ENCODE measurements at places on chromosomes 12 and 14.

GRCh38 chr12:57834086-57834876, 12.2 kb downstream of the CTDSP2 start:
- no peak for DNase-seq

DNA sequence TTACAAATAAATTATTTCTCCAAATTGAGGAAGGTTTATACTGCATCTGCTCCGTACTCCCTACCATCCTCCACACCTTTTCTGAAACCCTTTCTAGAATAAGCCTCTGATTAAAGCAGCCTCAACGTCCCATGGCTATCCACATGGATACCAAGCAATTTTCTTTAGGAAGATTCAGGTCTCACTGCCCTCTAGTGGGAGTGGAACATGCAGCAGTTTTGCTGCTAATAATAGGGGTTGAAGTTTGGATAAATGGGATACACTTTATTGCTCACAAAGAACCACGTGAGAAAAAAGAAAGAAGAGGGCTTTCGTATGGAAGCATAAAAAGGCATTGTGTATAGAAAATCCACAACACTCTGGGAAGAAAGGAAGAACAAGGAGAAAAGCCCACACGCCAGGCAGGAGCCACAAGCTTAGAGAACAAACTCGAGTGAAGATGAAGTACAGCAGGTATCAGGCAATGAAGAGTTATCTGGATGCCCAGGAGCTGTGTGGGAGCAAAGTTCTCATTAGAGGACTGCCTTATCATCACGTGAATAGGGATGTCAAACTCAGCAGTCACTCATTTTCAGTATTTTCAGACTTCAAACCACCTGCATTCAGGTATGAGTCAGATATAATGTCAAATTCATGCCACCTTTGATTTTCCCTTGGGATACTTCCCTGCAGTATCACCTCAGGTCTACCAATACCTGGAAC, 45.8 kb downstream of the CCER1 start:
- DNase-seq = peak; percentile 17

DNA sequence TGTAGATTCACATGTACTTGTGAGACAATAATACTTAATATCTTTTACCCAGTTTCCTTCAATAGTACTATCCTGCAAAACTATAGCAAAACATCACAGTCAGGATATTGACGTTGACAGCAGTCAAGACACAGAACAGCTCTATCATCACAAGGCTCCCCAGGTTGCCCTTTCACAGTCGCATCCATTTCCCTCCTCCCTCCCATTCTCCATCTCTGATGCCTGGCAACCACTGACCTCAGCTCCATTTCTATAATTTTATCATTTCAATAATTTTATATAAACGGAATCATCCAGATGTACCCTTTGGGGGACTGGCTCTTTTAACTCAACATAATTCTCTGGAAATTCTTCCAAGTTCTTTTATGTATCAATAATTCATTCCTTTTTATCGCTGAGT, 81.5 kb downstream of the PLXNC1 start:
- DNase-seq = no peak

DNA sequence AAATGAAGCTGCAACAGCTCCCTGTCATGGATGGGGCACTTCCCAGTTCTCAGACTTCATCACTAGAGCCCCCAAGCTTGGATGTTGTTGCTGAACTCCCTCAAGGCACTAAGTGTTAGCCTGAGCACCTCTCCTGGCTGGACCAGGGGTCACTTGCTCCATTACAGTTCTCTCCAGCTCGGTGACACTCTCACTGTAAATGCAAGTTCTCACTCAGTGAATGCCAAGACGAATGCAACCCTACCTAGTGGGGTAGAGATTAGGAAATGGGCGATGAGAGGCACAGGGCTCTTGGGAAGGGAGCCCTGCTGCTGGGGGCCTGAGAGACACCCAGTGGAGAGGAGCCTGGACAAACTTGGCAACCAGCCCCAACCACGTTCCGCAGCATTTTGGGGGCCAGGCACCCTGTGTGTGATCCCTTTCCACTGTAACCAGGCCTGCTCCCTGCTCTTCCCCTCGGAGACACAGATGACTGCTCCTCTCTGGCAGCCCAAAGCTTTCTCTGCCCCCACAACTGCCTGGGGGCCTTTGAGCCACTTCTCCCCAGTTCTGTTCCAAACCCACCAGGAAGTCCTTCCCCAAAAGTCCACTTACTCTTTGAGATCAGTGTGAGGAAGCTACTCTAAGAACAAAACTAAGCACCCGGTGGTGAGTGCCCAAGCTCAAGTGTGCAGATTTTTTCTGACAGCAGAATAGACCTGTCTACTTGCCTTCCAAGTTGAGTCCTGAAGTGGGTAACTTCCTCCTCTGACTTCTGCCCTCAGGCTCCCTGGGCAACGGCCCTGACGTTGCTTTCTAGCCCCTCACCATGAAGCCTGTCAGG, 8.0 kb upstream of the SELPLG start:
- no peak for DNase-seq

GRCh38 chr12:88111074-88111652, 30.7 kb downstream of the CEP290 start:
- DNase-seq = no peak

DNA sequence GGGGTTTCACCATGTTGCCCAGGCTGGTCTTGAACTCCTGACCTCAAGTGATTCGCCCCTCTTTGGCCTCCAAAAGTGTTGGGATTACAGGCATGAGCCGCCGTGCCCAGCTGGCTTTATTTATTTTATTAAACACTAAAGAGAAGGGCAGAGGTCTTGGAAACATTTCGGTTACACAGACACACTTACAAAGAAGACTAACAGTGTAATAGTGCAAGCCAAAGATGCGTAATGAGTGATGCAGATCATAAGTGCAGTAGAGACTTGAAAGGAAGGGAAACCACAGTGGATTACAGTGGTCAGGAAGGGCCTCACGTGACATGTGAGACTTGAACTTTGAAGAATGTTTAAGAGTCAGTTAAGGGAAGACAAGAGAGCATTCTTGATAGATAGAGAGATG, 33.9 kb upstream of the CDK17 start:
- DNase-seq = no peak
